ENCODE measurements at places on chromosomes 3 and 15. TPM values are rescaled to one million over a fixed set of nuclear protein-coding genes. Genes with fewer than 3 reads are reported as not detected.

Gene B3GNT5
- 2.2 TPM for total RNA-seq

Gene FANCD2
- total RNA-seq: 3.4 TPM

Gene SIDT1
- total RNA-seq: not detected

Gene SRGAP3
- total RNA-seq: 2.2 TPM

Gene SMCO1
- 0.16 TPM for total RNA-seq

Gene C3orf49
- total RNA-seq: not detected

Gene LRRC31
- total RNA-seq: not detected

Gene MAGEL2
- 0.24 TPM for total RNA-seq

Gene ANKRD34C
- total RNA-seq: not detected

Gene ZIC1
- 125 TPM for total RNA-seq

Gene UQCRC1
- total RNA-seq: 311 TPM

Gene NR1I2
- not detected for total RNA-seq

Gene MUC4
- not detected for total RNA-seq

Gene SNURF
- total RNA-seq: 9.5 TPM

Gene ACTRT3
- 9.2 TPM for total RNA-seq

Gene ZBTB47
- 63.5 TPM for total RNA-seq

Gene CLDN1
- total RNA-seq: 0.85 TPM
